ENCODE measurements at places on chromosomes 2 and 18.

GRCh38 chr2:160892204-160892603, 268.0 kb upstream of the TANK start:
- DNase-seq, result no peak

GRCh38 chr18:44500808-44501610, 179.7 kb upstream of the SETBP1 start:
- DNase-seq, result no peak

DNA sequence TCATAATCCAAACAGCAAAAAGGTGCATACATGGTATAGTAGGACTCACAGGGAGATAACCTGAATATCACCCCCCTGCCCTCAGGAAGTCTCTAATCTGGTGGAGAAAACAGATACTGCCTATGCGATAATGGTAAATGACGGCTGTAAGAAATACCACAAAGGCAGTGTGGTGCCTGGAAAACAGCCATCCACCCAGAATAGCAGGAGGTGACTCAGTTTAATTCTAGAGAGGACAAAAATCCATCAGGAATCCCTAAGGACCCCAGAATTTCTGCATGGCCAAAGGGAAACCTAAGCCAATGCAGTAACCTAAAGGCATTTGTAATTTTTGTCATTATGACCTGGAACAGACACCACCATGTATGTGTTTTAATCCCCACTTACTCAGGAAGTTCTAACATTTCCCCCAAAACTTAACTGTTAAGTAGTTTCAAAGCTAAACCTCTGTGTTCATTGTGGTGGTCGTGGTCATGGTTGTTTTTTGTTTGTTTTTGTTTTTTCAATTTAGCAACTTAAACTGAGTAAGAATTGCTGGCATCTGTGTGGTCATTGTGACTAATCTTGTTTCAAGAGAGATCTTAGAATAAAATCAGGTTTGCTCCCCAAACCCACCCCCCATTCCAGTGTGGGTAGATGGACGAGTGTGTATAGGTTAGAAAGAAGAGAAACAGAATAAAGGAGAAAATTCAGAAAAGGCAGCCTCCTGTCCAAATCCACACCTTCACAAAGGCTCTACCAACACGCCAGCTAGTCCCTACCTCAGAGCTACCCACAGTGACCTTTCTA, 121.5 kb upstream of the CDCA7 start:
- DNase-seq, result no peak

- DNase-seq, result no peak
Measured at GRCh38 chr2:29700560-29700959, 220.8 kb downstream of the ALK start.

DNA sequence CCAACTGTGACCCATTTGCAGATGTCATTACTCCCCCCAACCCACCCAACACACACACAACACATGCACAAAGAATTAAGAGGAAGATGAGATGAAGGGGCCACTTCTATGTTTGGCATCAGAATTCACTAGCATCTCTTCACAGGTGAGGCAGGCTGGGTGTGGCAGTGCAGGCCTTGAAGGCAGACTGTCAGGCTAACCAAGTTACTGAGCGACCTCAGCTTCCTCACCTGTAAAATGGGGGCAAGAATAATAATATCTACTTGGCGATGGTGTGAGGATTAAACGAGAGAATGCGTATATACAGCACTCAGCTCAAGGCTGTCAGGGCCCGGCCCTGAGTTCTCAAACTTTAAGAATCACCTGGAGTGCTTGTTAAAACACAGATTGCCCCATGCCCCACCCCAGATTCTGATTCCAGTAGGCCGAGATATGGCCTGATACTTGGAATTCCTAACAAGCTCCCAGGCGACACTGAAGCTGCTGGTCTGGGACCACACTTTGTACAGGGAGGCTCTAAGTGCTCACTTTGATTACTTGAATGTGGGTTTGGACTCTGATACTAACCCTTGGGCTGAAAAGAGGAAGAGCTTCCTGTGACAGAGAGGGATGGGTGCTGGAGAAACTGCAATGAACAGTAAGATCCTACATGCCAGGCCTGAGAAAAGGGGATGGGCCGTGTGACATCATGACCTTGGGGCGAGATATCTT, 1.1 kb downstream of the ACTG2 start:
- no peak for DNase-seq

GRCh38 chr2:118906186-118906585, 35.8 kb upstream of the MARCO start:
- DNase-seq, result no peak

GRCh38 chr2:106311041-106311370, 116.9 kb upstream of the UXS1 start:
- no peak for DNase-seq

- no peak for DNase-seq
Measured at GRCh38 chr2:6933911-6934310, 16.7 kb downstream of the RNF144A start.

DNA sequence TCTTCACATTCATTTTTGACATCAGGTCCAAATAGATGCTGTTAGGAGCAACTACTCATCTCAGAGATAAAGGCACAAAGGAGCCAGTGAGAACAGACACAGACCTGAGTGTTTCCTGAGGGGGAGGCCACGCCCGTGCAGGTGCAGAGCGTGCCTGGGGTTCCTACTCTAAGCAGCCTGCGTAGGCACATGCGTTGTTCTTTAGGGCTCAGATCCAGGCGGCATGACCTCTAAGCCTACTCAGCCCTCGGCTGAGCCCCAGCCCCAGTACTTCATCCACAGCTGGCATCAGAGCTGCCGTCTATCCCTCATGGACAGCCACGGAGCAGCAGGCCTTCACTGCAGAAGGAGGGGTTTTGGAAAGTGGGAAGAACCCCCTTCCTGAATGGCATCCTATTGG, 54.9 kb upstream of the PXDN start:
- no peak for DNase-seq

DNA sequence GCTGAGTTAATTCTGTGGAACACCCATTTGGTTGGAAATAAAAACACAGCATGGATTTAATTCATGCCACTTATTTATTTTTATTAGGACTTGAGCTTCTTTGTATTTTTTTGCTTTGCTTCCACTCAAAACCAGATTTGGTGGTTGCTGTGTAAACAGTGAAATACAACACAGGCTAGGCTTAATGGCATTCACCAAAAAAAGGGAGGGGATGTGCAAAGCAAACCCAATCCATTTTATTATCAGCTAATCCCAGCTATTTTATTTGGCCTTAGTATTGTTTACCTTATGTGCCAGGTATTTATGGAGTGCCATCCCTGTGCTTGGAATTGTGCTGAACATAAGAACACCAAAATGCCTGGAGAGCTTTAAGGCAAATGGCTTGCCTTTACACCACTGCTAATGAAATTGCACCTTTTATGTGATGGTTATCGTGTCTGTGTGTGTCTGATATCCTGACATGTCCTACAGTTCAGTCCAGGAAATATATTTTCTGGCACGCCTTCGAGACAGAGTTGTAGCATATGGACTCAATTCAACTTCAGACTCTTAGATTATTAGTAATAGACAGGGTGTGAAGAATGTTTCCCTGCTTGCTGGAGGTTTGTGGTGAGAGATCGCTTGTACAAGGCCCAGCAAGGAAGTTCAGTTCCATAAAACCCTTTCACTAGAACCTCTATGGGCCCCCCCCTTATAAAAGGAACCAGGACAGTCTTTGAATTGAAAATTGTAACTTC, 99.6 kb downstream of the PRPF40A start:
- DNase-seq, result no peak

GRCh38 chr2:78077633-78078032, 555.5 kb upstream of the LRRTM4 start:
- DNase-seq, result no peak

- DNase-seq, result no peak
Measured at GRCh38 chr2:149068225-149068995, 29.9 kb downstream of the LYPD6B start.

DNA sequence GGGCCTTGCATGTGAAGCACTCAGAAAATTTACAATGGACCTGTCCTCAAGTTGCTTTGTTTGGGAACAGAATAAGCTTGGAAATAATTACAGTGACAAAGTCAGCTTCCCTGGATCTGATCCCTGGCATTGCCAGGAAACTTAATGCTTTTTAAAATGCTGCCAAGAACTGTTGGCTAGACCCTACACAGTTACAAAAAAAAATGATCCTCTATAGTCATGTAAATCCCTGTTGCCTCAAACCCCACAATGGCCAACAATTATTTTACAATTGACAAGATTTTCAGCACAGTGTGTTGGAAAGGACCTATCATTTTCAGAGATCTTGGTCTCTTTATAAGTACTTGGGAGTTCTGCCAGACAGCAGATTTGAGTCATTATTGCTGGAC, 470.4 kb upstream of the ACVR2A start:
- no peak for DNase-seq

- DNase-seq, result no peak
Measured at GRCh38 chr2:172829229-172829628, 93.6 kb downstream of the RAPGEF4 start.

DNA sequence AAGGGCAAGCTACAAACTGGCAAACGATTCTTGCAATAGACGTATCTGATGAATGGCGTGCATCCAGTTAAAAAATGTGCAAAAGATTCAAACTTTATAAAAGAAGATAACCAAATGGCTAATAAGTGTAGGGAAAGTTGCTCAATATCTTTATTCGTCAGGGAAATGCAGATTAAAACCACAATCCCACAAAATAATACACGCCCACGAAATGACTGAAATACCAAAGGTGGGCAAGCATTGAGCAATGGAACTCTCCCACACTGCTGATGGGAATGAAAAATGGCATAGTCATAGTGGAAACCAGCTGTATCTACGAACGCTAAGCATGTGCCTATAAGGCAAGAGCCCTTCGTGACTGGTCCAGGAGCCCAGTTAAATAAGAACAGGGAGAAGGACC, 168.6 kb upstream of the SIX2 start:
- no peak for DNase-seq

DNA sequence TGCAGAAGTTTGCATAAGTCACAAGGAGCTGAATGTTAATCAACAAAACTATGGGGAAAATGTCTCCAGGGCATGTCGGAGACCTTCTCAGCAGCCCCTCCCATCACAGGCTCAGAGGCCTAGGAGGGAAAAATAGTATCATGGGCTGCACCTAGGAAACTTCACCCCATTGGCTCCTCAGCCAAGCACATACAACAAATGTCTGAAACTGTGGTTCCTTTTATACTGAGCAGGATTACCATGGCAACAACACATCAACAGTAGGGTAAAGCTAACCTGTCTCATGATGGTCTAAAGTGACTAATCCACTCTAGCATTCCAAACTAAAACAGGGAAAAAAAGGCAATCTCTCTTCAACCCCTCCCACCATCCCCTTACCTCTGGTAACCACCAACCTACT, 3.2 kb upstream of the NEMP2 start:
- DNase-seq, result no peak

DNA sequence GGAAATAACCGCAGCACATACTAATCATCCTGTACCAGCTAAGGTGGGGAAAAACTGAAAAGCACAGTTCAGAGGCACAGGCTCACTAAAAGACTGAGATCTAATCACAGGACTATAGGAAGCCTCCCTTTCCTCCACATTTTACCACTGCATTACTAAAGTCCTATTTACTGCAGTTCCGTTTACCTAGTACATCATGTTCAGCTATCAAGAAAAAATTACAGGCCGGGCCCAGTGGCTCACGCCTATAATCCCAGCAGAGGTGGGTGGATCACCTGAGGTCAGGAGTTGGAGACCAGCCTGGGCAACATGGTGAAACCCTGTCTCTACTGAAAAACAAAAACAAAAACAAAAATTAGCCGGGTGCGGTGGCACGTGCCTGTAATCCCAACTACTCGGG, 11.0 kb upstream of the NBEAL1 start:
- DNase-seq, result no peak

DNA sequence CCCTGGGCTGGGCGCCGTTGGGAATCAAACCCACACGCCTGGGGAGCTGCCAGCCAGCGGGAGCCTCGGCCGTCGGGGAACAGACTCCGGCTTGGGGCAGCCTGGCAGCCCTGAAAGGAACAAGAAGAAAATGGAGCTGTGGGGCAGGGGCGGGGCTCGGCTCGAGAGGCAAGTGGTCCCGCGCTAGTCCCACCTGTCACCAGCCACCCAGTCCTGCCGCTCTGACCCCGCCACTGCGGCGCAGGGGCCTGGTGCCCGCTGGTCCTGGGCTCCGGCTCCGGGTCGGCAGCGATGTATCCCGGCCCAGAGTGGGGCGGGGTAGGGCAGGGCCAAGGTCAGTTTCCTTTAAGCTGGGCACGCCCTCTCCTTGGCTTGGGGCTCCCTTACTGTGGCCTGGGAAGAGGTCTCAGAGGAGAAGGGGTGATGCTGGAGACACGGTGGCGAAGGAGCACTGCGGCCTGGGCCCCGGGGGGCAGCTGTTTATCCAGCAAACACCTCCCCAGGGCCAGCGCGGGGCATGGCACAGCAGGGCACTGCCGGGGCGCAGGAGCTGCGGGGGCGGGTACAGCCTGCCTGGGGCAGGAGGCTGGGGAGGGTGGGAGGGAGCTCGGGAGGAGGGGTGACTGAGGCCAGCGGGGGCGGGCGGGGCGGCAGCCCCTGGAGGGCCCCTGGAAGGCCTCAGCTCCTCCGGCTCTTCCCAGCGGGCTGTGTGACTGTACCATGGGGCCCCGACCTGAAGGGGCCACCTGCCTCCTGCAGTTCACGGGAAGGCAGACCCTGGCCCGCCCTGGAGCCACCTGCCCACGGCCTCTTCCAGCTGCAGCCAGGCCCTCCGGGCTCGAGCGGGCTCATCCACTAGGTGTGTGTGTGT, 15.6 kb downstream of the ODC1 start:
- DNase-seq, result no peak

DNA sequence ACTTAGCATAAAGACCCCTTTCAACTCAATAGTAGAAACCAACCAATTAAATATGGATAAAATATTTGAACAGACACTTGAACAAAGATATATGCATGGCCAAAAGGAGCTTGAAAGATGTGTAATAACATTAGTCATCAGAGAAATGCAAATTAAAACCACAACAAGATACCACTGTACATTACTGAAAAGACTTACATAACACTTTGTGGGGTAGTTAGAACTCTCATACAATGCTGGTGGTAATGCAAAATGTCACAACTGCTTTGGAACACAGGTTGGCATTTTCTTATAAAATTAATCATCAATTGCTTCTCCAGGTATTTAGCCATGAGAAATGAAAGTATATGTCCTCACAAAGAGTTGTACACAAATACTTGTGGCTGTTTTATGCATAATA, 60.7 kb downstream of the TTC27 start:
- DNase-seq, result no peak

- no peak for DNase-seq
Measured at GRCh38 chr2:65634304-65634703, 201.9 kb upstream of the SPRED2 start.

- DNase-seq, result no peak
Measured at GRCh38 chr2:19609266-19609665, 250.8 kb upstream of the OSR1 start.

All from stimulated activated CD4-positive, alpha-beta T cell treated with anti-CD3 and anti-CD28 coated beads, Interleukin-1b, Interleukin-23, amount 100 ng/mL, for 1 hour (primary cell).